ENCODE measurements at places on chromosomes 16 and 17.

GRCh38 chr17:38750044-38750311, 1.8 kb upstream of the PCGF2 start:
- DNase-seq, result no peak

- DNase-seq, result no peak
Measured at GRCh38 chr16:17474037-17474436, 3.3 kb upstream of the XYLT1 start.

GRCh38 chr16:9946022-9946720, 236.1 kb downstream of the GRIN2A start:
- no peak for DNase-seq

DNA sequence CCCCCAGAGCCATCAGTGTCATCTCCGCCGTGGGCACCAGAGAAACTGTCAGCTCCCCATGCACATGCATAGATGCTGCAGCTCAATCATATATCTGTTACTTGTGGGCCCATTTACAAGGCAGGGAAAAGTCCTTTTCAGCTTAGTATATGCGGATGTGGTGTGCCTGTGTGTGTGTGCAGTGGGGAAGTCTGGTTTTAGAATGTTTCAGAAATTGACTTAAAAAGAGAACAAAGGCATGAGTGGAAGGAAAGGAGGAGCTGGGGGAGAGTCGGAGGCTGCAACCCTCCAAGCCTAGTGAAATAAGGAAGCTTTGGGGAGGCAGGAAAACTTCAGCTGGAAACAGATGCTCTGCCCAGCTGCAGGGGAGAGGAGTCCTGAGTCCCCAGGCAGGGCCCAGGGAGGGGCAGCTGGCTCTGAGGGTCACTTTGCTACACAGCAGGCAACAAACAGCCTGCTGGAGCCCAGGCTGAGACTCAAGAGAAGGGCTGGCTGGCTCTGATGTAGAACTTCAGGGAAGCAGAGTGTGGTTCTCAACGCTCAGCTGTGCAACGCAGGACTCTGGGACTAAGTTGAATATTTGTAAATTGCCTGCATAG, 11.1 kb upstream of the CD300LD start:
- DNase-seq, result no peak

DNA sequence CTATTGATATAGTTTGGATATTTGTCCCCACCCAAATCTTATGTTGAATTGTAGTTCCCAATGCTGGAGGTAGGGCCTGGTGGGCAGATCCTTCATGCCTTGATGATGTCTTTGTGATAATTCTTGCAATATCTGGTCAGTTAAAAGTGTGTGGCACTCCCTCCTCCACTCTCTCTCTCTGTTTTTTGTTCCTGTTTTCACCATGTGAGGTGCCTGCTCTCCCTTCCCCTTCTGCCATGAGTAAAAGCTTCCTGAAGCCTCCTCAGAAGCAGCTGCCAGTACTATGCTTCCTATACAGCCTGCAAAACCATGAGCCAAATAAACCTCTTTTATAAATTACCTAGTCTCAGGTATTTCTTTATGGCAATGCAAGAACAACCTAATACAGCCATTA, 47.3 kb downstream of the TOM1L2 start:
- DNase-seq, result no peak

- peak; percentile 28 for DNase-seq
Measured at GRCh38 chr17:28643983-28644786, 773 bp downstream of the BLTP2 start.

- DNase-seq, result no peak
Measured at GRCh38 chr17:79995696-79996095, 40.0 kb downstream of the TBC1D16 start.

GRCh38 chr16:2482249-2482648, 7.3 kb downstream of the TBC1D24 start:
- no peak for DNase-seq

DNA sequence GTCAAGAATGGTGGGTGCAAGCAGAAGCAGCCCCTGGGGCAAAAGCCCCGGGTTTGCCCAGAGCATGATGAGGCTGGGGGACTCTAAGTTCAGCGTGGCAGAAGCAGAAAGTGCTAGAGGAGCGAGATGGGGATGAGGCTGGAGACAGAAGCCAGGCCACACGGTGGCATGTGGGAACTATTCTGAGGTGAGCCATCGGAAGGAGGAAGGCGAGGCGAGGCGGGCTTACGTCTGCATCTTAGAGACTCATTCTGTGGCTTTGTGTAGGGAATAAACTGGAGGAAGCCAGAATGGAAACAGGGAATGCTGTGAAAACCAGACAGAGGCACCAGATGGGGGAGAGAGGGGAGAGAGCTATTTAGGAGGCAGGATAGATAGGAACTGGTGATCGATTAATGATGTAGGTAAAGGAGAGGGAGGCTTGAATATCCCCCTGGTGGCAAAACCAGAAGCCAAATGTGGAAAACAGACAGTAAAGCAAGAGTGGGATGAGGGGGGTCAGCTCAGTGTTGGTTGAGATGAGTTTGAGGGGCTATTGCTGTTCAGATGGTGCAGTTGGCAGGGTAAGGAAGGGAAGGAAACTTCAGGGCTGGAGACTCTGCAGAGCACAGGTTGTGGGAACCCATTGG, 3.1 kb upstream of the TNFSF13 start:
- no peak for DNase-seq

DNA sequence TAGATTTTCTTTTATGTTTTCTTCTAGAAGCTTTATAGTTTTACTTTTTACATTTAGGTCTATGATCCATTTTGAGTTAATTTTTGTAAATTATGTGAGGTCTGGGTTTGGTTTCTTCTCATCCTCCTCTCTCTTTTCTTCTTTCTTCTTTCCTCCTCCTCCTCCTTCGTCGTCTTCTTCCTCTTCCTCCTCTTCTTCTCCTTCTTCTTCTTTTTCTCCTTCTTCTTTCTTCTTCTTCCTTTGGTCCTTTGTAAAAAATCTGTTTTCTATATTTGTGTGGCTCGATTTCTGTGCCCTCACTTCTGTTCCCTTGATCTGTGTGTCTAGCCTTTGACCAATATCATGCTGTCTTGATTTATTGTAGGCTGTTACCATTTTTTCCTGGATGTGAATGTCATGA, 5.0 kb upstream of the SLC25A35 start:
- no peak for DNase-seq

DNA sequence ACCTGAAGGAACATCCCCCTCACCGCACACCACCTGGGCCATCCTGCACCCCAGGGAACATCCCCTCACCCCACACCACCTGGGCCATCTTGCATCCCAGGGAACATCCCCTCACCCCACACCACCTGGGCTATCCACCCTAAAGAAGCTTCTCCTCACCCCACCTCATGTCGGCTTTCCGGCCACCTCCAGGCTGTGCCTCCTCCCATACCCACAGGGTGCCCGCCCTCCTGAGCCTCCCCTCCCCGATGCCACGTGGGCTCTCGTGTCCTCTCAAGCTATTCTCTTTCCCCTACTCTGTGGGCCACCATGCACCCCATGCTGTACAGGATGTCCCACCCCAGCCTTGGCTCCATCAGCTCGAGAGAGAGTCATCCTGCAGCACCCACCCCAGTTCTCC, 18.0 kb downstream of the MYLK3 start:
- no peak for DNase-seq

- no peak for DNase-seq
Measured at GRCh38 chr16:75287708-75288107, 36.3 kb upstream of the BCAR1 start.

DNA sequence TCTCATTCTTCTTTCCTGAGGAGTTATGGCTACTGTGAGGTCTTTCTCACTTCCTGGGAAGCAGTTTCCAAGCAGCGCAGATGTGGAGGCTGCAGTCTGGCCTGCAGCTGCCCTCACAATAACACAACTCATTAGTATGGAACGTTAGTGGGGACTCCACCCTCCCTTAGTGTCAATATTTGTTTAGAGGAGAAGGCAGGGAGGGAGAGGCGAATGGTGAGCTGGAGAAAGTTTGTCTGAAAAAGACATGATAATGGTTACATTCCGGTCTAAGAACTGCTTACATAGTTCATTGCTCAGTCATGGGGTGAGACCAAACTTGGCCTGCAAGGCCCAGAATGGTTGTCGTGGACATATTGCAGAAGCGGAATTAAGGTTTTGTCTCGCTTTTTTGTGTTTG, 170.2 kb downstream of the HS3ST3B1 start:
- no peak for DNase-seq

DNA sequence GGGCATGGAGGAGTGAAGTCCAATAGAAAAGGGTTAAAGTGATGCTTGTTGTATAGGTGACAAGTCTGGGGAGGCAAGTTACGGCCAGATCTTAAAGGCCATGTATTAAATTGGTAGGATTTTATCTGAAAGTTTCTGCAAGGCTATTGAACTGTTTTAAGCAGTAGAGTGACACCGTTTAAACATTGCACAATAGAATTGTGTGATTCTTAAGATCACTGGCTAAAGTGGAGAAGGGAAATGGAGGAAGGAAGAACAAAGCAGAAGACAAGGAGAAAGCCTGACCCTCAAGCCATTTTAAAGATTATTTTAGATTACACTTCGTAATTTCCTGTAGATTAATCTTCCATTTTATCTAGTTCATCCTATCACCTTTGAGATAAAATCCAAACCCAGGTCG, 5.6 kb upstream of the MPHOSPH6 start:
- no peak for DNase-seq

DNA sequence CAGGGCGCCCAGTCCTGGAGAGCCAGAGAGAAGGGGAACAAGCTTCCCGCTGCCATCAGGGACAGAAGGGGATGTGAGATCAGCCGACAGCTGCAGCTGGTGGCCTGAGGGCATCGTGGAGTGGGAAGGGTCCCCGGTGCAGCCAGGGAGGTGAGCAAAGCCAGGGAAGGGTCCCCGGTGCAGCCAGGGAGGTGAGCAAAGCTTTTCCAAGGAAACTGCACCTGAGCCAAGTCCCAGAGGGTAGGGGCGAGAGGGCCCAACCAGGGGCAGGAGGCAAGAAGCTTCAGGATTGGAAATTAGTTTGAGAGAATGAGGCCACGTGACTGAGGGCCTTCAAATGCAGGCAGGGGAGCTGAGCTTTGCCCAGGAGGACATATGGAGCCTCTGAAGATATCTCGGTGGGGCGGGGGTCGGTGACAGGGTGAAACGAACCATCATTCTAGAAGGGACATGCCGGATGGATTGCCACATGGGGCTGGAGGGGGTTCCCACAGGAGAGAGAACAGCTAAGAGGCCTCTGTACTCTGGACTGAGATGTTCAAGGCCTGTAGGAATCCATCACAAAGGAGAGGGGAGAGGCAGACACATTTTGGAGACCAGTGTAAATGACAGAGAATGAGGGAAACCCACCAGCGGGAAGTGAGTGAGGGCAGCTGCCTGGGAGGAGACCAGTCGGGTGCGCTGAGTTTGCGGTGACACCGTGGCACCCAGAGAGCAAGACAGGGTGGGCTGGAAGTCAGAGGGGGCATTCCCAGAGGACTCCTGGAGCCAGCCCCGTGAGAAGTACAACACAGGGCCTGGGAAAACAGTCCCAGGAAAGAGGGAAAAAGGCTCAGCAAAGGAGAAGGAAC, 31.4 kb upstream of the RPH3AL start:
- DNase-seq, result no peak

GRCh38 chr17:9755083-9755482, 36.3 kb downstream of the DHRS7C start:
- no peak for DNase-seq

DNA sequence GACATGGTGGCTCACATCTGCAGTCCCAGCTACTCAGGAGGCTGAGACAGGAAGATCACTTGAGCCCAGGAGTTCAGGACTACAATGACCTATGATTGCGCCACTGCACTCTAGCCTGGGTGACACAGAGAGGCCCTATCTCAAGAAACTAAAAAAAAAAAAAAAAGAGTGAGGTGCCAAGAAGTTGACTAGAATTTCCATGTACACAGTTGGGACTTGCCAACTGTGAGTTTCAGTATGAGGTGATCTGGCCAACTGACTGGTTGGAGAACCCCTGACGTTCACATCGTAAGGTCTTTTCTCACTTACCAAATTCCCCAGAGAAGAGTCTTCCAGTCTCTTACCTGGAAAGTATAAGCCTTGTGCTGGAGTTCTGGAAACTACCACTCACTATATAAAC, 3.1 kb upstream of the MED11 start:
- DNase-seq, result no peak

DNA sequence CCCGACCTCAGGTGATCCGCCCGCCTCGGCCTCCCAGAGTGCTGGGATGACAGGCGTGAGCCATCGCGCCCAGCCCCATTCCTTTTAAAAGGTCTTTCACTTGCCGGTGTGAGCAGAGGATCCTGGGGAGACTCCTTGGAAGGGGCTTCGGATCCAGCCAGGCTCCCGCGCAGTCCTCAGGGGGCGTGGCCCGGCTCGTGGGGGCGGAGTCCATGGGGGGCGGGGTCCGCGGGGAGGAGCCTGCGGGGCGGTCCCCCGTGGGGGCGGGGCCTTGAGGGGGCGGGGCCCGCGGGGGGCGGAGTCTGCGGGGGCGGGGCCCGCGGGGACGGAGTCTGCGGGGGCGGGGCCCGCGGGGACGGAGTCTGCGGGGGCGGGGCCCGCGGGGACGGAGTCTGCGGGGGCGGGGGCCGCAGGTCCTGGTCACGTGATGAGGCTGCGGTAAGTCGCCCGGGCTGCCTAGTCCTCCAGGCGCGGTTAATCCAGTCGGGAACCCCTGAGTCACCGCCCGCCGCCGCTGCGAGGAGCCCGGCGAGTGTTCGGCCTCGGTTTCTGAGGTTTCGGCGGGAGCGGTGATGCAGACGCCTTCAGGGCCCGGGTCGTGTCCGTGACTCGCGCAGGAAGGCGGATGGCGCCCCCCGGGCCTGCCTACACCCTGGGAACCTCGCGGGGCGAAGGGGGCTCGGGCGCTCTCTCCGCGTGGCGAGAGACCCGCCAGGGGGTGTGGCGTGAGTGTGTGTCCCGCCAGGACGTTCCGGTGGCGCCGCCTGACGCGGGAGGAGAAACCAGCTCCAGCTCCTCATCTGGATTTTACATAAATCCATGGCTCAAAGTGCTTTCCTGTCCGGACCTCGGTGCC, 23.6 kb upstream of the ABR start:
- peak; percentile 56 for DNase-seq

GRCh38 chr16:61929776-61930175, 106.5 kb downstream of the CDH8 start:
- no peak for DNase-seq

DNA sequence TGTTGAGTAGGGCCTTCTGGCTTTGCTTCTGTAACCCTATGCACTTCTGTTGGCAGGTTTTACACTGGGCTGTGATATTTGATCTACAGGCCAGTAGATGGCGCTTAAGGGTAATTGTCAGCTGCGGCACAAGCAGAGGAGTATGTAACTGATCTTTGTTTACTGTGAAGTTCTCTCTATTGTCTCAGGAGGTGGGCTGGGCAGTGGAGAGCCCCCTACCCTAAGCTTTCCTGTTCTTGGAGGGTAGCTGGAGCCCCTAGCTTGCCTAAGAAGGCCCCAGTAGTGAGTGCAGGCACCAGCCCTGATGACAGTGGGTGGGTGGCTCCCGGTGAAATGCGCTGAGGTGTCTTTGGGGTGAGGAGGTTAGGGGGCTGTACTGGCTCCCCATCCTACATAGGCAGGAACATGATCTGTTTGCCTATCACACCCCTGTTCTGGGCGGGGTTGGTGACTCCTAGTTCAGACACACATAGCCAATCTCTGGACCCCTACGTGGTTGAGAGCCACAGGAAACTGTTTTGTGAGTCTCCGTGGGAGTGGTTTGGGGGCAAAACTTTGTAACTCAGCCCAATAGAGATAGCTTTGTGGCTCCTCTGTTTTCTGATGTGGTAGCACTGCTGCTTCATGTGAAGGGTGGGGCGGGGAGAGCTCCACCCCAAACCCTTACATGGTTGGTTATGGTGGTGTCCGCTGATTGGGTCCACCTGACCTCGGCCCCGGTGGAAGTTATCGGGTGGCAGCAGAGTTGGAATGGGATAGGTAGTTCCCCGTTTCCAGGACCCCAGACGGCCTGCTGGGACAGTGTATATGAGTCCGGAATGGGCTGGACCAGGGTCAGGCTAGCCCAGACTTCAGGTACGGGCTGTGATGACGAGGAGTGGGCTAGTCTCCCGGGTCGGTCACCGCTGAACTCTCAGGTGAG, 60.4 kb downstream of the SLFN11 start:
- DNase-seq, result peak; percentile 69

All from activated naive CD4-positive, alpha-beta T cell treated with Interleukin-2 at 50 U/mL for 16 hours (primary cell).